ENCODE measurements at places on chromosomes 5 and 9.

DNA sequence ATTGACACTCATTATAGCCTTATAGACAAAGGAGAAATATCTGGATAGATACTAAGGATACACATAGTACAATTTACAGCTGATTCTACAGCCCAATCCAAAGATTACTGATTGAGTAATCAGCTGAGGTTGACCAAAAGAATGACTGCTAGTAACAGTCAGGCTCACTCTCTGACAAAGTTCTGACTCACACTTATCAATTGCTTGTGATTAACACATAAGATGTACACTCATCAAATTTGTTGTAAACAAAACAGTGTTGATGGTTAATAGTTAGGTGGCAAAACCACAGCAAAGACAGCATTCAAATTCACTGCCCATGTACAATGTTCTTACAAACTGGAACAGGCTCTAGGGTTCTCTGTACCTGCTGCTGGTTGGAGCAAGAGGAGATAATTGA is 422.7 kb downstream of the TLE1 start:
- DNase-seq = no peak

GRCh38 chr5:136028782-136029742 is at the start of gene TGFBI:
TSS of gene TGFBI (plus strand) at chr5:136028988. CDS start at chr5:136029056, 68 bp downstream.
- DNase-seq = peak; percentile 23

DNA sequence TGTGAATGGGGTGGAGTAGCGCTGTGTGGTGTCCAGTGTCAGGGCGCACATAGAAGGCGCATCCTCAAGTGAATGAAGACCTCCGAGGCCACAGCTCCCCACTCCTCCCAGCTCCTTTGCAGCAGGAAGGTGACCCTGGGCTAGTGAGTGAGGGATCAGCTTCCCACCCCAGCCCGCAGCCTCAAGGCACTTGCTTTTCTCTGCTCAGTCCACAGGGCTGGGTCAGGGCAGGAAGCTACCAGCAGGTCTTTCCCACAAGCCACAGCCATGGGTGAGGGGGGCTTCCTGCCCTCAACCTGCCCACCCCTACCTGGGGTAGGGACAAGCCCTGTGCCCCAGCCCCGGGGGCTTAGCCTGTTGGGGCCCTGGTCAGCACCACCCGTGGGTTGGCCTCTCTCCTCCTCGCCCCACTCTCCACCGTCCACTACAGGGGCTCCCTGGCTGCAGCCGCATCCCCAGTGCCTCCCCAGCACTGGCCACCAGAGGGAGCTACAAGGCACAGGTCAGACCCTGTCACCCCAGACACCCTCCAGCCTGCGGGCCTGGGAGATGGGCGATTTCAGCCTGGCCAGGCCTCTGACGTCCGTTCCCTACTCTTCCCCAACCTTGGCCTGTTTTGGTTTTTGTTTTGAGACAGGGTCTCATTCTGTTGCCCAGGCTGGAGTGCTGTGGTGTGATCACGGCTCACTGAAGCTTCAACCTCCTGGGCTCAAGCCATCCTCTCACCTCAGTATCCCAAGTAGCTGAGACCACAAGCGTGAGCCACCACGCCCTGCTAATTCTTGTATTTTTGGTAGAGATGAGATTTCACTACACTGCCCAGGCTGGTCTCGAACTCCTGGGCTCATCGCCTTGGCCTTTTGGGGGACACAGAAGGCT is 1.3 kb upstream of the ABCA2 start:
- peak; percentile 74 for DNase-seq

DNA sequence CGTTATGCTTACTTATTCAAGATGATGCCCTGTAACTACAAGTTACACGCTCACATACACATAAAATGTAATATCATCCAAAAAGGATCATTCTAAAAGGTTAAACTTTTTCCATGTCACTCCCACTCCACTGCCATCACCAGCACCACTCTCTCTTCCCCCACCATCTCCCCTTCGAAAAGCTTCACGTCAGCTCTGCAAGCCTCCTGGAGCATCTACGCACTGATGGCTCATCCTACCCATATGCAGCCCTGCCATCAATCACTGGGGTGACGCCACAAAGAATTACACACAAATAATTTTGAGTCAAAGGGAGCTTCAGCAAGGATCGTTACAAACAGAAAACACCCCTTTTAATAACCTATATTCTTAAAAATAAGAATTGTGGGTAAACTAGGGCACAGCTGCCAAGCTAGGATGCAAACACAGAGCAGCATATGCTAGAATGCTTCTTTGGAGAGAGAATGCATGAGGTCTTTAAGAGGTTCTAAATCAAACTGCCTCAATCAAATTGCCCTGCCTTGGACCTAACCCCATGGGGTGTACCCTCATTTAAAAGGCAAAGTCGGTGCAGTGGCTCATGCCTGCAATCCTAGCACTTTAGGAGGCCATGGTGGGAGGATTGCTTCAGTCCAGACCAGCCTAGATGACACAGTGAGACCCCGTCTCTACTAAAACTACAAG is 56.1 kb downstream of the SHB start:
- DNase-seq = no peak

GRCh38 chr5:129904667-129905472 is 605 bp downstream of the CHSY3 start:
- DNase-seq = no peak

- no peak for DNase-seq
These were observed 33.7 kb downstream of the GPR21 start for GRCh38 chr9:123067136-123067535.

DNA sequence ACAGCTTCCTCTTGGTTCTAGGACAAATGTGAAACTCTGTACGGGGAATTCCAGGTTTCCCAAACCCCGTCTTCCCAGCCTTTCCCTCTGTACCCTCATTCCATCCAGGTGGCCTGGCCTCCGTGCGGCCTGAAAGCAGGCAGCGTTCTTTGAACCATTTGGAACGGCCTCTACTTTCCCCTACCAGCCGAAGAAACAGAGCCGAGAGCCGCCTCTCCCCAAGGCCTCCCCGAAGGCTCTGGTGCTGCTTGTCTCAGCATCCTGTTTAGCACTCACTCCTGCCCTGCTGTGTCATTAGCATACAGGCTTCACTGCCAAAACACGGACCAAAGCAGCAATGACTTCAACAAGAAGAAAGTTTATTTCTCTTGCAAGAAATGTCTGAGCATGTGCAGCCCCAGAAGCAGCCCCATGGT is 137.7 kb downstream of the HSD17B3 start:
- no peak for DNase-seq

DNA sequence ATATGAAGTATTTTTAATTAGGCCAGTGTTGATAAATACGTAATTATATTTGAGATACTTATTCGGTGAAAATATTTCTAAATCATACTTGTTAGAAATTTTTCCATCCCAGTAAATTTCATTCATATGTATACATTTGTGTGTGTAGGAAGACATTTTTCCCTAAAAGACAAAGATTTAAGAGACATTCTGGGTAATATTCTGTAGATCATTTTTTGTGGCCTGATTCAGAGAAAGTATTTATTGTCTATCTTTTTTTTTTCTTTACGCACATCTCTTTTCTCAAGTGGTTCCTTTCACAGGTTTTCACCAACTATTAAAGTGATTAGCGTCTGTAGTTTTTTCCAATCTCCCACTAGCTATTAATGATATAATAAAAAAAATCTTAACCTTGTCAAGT is 224.1 kb downstream of the MEF2C start:
- no peak for DNase-seq

DNA sequence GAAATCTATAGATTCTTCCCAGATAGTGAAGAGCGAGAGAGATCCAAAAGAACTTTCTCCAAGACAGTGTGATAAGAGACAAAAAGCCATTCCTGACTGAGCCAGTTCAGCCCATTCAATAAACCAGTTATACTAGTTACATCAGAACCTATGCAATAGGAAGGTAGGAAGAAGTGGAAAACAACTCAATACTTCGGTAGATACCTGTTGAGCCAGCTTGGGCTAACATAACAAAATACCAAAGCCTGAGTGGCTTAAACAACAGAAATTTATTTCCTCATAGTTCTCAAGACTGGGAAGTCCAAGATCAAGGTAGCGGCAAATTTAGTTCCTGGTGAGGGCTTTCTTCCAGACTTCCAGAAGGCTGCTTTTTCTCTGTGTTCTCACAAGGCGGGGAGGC is 214.5 kb upstream of the GRAMD2B start:
- no peak for DNase-seq

- no peak for DNase-seq
These were observed 122.0 kb downstream of the GDNF start for GRCh38 chr5:37717613-37718431.

Measured in CD4-positive, alpha-beta memory T cell (primary cell).